ENCODE measurements at places on chromosomes 11 and 22.

- DNase-seq, result no peak
These were observed 41.5 kb downstream of the DHCR7 start for GRCh38 chr11:71406681-71407080.

DNA sequence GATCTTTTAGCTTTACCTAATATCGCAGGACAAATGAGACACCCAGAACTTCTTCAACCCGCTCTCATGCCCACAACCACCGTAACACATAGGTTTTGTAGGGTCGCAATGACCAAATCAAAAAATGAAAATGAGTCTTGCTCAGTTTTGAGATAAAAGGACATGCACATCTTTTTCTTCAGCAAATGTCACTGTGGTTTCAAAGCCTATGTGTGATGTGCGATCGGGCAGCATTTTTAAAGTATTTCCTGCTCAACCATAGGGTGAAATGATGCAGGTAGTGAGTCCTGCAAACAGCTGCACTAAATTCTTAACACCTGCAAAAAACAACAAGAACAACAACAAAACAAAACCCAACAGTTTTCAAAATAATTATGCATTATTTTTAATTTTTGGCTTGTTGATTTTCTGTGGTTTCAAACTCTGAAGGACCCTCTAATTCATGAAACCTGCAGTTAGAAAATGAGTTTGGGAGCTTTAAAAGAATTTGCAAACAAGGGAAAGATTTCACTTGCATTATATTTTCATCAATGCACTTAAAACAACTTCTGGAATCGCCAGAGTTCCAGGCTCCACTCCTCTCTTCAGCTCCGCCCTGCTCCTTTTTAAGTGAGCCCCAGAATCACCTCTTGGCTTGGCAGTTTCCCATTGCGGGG lies 79.4 kb downstream of the PRR5L start:
- DNase-seq, result no peak

- no peak for DNase-seq
These were observed 181.0 kb downstream of the TENM4 start for GRCh38 chr11:79259800-79260199.

GRCh38 chr11:45267052-45267451 lies 19.1 kb downstream of the SYT13 start:
- no peak for DNase-seq

DNA sequence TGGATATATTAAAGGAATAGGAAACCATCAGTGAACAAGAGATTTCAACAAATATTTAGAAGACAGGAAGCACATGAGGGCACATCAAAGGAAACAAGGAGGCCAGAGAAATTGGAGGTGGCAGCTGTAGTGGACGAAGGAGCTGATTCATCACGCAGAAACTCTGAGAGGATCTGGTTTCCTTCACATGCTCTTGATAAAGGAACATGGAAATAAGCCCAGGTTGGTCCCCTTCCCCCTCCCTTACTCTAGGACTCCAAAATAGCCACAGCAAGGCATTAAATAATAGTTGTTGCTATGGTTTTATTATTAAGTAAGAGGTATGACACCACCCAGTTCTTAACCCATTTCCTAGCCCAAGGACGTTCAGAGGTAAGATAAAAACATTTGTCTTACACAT lies 11.3 kb downstream of the IZUMO1R start:
- DNase-seq, result peak; percentile 66

- DNase-seq, result no peak
These were observed 2.2 kb upstream of the HDAC10 start for GRCh38 chr22:50253046-50253915.

GRCh38 chr11:101188801-101189200 lies 59.2 kb upstream of the PGR start:
- no peak for DNase-seq

DNA sequence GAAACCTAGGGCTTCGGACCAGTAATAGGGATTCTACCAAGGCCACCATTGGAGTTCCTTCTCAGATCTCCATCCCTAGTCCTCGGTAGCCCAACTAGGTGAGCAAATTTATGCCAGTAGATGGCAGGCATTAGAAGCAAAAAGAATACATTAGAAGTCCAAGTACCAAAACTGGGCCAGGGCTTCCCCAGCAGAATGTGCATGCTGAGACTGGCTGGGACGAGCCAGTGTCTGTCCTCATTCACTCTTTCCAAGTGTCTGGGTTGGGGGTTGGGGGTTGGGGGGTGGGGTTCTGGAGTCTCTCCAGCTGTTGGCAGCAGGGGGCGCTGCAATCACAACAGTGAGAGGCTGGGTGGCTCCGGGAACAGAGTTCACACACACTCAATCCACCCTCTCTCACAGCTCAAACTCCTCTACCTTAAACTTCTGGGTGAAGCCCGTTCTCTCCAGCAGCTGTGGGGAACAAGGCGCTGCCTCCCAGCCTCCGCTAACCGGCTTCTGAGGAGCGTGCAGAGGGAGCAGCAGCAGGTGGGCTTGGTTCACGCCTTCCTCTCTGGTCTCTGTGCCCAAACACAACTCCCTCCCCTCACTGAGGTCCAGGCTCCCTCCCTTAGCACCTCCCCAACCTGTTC lies 57.5 kb downstream of the BTG4 start:
- DNase-seq, result no peak

- DNase-seq, result no peak
These were observed 59.0 kb downstream of the LRP5 start for GRCh38 chr11:68371171-68372041.

Data from HFF-Myc (cell line).